ENCODE measurements at places on chromosomes 2 and 18.

GRCh38 chr2:234145511-234145910 is 95.0 kb downstream of the SPP2 start:
- no peak for DNase-seq

DNA sequence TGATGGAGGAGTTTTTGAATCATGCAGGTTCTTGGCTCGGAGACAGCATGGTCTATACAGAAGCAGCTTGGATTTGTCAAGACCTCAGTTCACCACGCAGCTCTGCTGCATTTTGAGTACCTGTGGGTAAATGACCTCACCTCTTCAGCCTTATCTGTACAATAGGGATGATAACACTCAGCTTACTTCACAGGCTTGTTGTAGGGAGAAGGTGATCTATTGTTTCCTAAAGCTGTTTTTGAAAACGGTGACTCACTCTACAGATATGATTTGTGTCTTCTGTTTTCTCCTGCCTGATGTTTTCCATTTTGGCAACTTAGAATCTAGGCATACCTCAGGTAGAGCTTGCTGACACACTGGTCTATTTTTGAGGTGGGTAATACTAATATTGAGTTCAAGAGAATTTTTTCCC is 80.3 kb downstream of the FMNL2 start:
- DNase-seq: no peak

DNA sequence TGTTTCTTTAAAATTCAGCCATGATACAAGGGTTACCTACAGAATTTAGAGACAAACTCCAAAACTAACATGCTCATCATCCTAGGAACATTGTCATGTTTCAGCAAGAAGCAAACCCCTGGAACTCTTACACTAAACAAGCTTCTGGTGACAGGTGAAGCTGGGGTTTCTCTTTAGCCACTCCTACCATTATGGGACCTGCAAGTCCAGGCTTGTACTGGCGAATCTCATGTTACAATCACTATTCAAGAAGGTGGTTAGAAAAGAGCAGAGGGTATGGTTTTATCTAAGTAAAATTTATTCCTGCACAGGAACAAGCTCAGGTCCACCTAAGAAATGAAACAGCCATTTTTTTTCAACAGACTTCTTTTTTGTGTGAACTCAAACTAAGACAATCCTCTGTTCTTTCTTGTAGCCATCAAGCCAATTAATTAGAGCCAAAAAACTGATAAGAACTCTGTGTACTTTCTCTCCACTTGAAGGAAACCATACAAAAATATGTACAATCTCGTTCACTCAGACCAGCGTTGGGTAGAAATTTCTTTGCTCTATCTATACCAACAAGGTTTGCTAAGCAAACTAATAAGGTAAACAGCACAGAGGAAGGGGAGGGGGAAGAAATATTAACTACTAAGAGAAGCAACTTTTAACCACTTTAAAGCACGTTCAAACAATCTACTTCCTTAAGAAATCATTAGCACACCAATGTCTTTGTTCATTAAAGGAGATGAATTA is 63.3 kb upstream of the NEDD4L start:
- peak; percentile 30 for DNase-seq

DNA sequence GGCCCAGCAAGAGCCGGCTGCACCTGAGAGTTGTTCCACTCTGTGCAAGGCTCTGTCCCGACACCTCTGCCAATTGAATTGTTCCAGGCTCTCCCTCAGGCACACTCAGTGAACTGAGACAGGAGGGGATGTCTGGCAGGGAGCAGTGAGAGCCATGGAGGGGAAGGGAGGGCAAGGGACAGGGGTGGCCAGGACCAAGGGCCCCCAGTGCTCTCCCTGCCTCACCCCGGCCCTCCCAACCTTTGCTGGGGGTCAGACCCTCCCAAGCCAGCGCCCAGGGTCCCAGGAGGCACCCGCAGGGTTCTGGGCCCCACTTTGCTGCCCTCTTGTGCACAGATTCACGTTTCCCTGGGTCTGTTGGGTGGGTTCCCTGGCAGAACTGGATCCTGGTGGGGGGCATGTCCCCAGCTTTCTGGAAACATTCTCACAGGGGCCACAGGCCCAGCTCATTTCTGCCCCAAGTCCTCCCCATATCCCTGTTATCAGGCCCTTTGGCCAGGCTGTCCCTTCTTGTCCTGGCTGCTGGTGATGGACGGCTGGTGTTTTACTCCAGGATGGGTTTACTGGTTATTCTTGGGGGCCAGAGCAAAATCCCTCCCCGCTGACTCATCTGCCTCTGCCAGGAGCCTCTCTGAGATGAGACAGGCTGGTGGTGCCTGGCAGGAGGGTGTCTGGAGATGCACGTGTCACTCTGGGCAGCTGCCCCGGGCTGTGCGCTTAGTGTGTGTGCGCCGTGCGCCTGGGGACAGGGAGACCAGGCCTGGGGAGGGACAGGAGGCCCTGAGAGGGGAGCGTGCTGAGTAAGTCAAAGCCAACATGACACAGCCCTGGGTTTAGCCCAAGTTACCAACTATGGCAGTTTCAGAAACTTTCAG is 136.5 kb upstream of the CTDP1 start:
- DNase-seq: no peak

DNA sequence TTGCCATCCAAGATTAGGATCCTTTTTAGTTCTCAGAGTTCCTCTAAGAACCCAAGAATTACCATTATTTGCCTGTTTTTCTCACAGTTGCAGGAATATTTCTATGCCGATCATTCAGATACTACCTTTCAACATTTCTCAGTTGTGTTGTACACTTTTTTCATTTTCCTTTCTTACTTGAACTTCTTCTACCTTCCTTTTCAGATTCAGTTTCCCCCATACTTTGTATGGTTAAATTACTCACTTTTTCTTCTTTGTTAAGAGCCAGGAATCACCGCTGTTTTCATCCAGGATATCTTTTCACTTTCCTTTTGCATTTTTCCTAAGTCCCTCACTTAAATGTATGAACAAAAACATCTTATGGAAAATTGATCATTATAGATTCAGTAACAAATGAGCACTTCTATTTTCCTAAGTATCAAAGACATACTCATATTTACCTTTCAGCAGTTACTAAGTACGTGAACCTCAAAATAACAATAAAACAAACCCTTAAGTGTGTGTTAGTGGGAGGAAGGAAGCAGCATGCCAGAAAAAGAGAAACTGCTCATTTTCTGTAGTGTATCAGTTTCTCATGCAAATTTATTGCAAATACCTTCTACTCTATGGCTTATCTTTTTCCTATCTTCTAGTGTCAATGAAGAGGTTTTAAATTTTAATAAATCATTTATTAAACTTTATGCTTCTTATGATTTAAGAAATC is 64.3 kb upstream of the STAT1 start:
- DNase-seq: no peak

GRCh38 chr18:3845161-3845560 is 395.2 kb downstream of the TGIF1 start:
- no peak for DNase-seq

- no peak for DNase-seq
These were observed 183.1 kb upstream of the CCDC68 start for GRCh38 chr18:55142410-55142809.

GRCh38 chr2:1704631-1705556 is 39.4 kb downstream of the PXDN start:
- DNase-seq: no peak

GRCh38 chr18:59861963-59862819 is 37.6 kb upstream of the PMAIP1 start:
- DNase-seq: no peak
